D721Med (cell line): ENCODE measurements at places on chromosomes 5 and 9.
A peak's percentile ranks its signal among the peaks of the same experiment; 100 is the strongest.

DNA sequence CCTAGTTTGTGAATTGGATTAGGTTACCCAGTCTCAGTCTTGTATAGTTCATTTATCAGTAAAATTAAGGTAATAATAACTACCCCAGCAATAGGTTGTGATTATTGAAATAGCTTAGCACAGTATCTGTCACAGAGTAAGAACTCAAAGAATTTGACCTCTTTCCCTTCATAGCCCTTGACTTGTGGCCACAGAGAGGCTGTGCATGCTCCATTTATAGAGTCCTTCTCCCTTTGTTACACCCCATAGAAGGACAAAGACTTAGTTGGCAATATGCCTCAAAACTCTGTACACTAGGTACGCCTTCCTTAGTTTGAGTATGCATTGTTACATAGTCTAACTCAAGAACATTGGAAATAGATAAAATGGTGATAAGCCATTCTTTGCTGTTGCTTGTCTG is 257.2 kb downstream of the KCTD16 start:
- no peak for DNase-seq

- no peak for DNase-seq
Measured at GRCh38 chr5:124583469-124584350, 162.7 kb downstream of the ZNF608 start.

DNA sequence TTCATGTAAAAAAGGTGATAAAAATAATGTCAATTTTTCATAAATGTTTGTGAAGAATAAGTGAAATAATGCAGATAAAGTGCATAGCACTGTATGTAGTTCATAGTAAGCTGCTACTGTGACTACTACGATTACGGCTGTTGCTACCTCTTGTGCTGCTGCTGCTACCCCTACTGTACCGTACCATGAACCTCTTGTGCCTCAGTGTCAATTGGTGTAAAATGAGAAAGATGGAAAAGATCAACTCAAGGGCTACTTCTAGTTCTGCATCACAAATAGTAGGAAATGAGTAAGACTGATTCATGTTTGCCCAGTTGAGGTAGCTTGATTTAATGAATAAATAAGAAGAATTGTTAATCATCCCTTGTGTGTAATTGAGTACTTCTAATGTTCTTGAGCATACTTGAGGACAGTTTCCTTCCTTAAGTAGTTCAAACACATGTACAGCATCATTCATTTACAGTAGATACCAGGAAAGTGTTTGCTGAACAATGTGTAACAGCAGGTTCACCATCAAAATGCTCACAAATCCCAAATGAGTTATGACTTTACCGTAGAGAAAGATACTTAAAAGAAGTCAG is 200.0 kb upstream of the ATP10B start:
- no peak for DNase-seq

- no peak for DNase-seq
Measured at GRCh38 chr5:127010362-127010761, 20.0 kb downstream of the MARCHF3 start.

- DNase-seq: no peak
Measured at GRCh38 chr5:65828022-65828896, 98.1 kb upstream of the ERBIN start.

DNA sequence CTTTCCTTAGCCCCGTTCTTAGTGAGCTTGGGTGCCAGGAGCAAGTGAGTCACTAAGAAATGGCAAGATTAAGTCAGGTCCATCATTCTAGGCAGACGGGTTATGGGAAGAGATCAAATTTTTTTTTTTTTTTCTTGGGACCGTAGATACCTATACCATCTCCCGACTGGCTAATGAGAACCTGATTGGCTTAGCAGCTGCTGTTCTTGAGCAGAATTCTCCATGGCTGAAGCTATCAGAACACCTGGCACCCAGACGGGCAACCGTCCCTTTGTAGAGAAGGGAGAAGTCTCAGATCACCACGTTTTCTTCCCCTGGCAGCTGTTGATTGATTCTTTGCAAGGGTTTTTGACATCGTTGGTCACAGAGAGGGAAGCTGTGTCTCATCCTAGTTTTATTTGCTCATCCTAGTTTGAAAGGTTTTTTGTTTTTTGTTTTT is 78.6 kb downstream of the AOPEP start:
- DNase-seq: no peak

DNA sequence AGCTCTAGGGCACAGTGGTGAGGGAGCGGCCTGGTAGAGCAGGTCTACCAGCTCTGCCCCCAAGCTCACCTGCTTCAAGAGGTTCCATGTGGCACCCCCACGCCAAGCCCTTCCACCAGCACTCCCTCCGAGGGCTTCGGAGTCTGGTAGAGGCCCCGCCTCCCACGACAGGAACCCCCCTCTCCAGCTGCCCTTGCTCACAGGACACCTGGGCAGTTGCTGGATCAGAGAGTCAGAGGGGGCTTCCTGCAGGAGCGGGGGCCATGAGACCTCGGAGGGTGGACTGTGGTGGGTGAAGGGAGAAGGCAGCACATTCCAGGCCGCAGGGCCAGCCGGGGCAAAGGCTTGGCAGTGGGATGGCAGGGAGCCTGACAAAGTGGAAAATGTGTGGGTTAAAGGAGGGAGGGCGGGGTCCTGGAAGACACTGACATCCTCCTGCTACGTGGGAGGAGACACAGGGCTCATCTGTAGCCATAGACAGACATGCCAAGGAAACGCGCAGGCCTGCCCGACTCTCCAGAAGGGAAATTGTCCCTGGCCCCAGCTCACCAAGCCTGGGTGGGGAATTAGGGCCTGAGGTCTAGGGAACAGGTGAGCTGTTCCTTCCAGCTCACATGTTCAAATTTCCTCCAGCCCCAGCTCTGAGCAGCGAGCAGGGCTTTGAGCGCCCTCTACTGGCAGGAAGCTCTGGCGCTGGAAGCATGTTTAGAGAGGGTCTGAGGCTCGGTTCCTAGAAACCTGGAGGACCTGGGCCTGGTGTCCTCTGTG is 74.2 kb downstream of the NTNG2 start:
- peak; percentile 90 for DNase-seq

- no peak for DNase-seq
Measured at GRCh38 chr5:1404062-1404461, 41.2 kb downstream of the SLC6A3 start.

DNA sequence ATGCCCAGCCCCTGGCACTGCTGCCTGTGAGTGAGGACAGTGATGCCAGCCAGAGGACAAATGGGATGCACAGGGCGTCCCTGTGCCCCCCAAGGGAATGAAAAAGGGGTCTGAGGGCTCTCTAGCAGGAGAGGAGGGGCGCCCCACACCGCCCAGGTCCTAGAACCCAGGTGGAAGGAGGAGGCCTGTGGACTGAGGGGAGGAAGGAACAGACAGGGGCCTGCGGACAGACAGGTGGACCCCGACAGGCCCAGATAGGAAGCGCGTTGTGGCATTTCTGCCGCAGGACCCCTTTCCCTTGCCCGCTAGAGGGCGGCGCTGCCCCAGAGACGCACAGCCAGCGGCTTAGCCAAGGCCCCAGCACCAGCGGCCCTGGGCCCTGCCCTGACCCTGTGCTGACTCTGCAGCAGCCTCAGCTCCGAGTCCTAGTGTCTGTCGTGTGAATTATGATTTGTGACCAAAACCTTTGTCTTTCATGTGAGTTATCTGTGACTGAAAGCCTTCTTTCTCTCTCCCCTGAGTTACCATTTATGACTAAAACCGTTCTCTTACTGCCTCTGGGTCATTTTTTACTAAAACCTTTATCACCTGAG is 30.7 kb downstream of the TRIP13 start:
- DNase-seq: peak; percentile 86

GRCh38 chr9:132207839-132208615 is 46.2 kb downstream of the NTNG2 start:
- no peak for DNase-seq

GRCh38 chr9:136023410-136024225 is 62.4 kb upstream of the UBAC1 start:
- no peak for DNase-seq

DNA sequence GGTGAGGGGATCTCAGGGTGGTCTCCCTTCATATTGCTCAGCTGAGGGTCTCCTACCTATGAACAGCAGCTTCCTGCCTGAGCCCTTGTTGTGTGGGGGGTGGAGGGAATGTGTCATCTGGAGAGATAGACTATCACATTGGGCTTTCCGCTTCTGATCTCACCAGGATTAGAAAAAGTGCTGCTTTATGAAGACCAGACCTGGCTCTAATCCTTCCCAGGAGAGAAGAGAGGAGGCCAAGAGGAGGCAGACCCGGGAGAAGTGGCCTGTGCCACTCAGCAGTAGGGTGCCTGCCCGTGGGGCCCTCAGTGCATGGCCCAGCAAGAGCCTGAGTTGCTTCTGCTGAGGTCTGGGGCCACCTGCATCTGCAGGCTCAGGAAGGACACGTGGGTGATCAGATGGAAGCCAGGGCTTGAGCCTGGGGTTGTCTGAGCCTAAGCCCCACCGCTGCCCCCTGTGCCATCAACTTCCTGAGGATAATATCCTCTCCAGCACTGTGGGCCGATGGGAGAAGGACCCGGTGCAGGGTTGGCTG is 22.1 kb upstream of the COL5A1 start:
- DNase-seq: no peak

DNA sequence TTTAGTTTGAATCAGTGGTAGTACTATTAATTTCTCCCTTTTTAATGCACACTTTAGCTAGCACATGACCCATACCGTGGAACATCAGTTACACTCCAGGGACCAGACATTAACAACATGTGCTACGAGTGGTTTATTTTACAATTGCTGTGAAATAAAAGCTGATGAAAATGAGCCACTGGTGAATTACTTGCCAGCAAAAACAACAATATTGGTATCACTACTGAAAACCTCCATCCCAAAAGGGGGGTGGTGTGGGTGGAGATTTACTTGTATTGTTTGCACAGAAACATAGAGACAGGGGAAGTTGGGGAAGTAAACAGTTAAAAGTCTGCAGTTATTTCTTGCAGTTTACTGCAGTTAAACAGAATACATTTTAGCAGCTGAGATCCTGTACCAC is 369.6 kb upstream of the GRAMD2B start:
- no peak for DNase-seq

GRCh38 chr5:119063579-119064379 is 7.1 kb upstream of the DMXL1 start:
- no peak for DNase-seq

- no peak for DNase-seq
Measured at GRCh38 chr9:74322661-74323314, 174.3 kb upstream of the RORB start.

- no peak for DNase-seq
Measured at GRCh38 chr5:176695073-176695472, 47.8 kb downstream of the TSPAN17 start.

GRCh38 chr5:137268646-137269045 is 230.5 kb downstream of the SPOCK1 start:
- DNase-seq: no peak

DNA sequence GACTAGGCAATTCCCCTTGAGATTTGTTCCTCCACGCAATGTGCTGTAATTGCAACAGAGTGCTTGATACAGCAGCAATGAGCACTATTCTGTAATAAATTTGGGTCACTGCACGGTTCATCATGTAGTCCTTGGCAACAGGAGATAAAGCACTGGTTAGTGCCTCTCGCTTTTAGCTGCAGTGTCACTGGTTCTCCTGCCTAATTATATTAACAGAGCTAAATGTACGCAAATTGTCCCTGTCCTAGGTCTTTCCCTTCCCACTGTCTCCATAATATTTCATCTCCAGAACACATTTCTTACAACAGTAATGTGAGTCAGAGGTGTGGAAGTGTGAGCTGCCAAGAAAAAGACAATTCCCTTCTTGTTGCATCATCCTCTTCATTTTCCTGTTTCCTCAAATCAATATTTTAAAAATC is 553.1 kb downstream of the ZNF608 start:
- DNase-seq: no peak

- DNase-seq: no peak
Measured at GRCh38 chr5:167207081-167207480, 1084.4 kb upstream of the WWC1 start.

DNA sequence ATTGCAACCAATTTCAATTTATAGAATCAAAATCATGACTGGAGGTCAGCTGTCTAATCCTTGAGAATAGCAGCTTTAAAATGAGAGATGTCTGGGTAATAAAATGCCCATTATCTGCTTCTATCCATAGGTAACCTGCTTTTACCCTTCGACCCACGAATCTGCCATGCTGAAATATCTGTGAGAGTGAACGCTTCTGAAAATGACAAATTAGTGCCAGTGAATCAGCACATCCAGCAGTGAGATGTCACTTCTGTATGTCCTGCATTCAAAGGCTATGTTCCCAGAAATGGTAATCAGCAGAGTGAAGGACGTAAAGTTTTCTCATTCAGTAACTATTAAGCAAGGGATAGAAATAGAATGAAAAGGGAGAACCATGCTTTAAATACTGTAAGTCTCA is 532.4 kb upstream of the ITGA1 start:
- no peak for DNase-seq

DNA sequence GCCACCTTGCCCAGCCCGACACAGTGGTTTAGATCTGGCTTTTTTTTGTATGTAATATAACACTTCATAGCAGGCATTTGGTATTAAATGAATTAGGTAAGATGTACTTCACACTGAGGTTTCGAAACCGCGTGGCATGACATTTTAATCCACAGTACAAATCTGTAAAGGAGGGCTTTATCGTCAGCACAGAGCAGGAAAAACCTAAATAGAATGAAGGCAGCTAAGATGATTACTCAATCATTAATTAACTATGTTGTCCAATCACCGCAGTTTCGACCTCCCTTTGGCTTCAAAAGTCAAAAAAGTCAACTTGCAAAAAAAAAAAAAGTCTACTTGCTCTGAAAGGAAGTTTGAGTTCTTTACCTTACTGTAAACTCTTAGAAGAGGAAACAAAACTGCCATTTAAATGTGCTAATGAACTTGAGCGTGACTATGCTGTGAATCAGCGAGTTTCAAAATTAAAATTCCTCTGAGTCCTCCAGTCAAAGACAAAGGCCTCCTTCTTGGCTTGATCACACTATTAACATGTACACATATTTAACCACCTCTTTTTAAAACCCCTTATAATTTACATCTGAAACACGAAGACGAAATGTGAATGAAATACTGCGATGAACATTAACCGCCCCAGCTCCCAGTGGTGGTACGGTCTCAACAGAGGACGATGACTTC is 698 bp upstream of the SEC24A start:
- DNase-seq: no peak

DNA sequence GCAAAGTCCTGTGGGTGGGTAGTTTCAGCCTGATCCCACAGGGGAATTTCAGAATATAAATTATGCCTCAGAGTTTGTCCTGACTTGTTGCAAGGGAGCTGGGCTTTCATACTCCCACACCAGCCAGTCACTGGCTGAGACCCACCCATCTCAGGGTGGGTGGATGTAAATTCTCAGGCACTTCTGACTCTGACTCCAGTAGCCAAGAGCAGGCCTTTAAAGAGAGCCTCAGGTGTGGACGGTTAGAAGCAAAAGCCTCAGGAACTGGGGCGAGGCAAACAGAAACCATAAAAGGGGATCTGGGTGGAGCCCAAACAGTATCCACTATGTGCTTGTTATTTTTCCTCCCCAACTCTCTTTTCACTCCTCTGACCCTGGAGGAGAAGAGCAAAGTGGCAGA is 28.6 kb upstream of the FBXW11 start:
- no peak for DNase-seq

GRCh38 chr9:36127652-36128244 is 8.8 kb upstream of the GLIPR2 start:
- no peak for DNase-seq

- DNase-seq: no peak
Measured at GRCh38 chr9:125106285-125106893, 36.9 kb downstream of the SCAI start.

GRCh38 chr5:117776977-117777376 is 1202.4 kb upstream of the SEMA6A start:
- no peak for DNase-seq

GRCh38 chr5:169646856-169647255 is 9.8 kb downstream of the DOCK2 start:
- no peak for DNase-seq

- DNase-seq: no peak
Measured at GRCh38 chr5:162434281-162434680, 366.7 kb downstream of the GABRG2 start.
